ENCODE measurements at places on chromosomes 13 and 19.
A peak's percentile ranks its signal among the peaks of the same experiment; 100 is the strongest.

- DNase-seq, result no peak
These were observed 16.5 kb upstream of the ERCC1 start for GRCh38 chr19:45440259-45440638.

- no peak for DNase-seq
These were observed 49.6 kb downstream of the MYO9B start for GRCh38 chr19:17125062-17125727.

- DNase-seq, result no peak
These were observed 420.5 kb downstream of the FGF9 start for GRCh38 chr13:22091222-22091970.

DNA sequence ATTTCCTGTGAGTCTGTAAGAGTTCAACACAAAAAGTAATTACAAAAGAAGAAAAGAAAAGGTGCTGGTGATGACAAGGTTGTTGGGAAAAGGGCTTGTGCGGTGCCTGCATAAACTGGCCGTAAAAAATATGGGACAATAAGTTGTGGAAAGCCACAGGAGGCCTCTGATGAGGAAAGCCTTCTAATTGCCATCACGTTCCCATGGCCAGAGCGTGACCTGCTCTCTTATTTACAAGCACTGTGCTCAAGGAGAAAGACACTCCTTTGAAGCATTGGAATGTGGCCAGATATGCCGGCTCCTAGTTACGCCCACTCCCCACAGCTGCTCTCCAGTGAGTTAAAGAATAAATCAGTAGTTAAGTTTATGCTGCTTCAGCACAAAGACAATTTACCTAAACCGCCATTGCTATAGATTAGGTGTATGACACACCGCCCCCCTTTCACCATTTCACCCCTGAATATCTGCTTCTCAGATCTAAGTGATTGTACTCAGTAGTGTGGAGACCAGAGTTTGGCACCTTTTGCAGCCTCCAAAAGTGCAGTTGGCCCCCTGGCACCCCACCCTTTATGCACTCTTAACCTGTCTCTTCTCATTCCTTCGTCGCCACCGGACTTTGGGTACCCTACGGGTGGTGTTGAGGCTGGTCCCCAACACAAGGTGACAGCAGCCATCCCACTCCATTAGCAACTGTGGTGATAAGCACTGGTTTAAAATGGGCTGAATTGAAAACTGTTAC, 8.1 kb upstream of the PGLYRP1 start:
- DNase-seq, result no peak

DNA sequence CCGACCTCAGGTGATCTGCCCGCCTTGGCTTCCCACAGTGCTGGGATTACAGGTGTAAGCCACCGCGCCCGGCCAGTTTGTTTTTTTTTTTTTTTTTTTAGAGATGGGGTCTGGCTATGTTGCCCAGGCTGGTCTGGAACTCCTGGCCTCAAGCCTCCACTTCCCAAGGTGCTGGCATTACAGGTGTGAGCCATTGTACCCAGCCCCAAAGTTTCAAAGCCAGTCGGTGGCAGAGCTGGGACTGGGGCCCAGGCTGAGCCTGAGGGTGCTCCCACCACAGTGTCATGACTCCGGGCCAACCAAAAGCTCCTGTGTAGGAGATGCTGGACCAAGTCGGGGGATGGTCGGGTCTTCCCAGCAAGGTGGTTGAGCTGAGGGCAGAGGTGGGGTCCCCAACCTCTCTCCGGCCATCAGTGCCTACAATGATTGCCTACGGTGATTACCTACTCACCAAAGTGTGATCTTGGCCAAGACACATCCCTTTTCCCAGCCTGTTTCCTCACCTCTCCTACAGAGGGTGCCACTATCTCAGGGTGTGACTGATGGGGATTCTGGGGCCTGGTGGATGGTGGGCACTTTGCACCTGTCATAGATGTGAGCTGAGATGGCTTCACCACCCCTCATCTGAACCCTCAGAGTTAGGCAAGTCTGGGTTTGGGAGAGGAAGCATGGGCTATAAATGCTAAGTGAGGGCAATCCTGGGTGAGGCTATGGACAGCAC, 5.9 kb upstream of the SAMD1 start:
- no peak for DNase-seq

DNA sequence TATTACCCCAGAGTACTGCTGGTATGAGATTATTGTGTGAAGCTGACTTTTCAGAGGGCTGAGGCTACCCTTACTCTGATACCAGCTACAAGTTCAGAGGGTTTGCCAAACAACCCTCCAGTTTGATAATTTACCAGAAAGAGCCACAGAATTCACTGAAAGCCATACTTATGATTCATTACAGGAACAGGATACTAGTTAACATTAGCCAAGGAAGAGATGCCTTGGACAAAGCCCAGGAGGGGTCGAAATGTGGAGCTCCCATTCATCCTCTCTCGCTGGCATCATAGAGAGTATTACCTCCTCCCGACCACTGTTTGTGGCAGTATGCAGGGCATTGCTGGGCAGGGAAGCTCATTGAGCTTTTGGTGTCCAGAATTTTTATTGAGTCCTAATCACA, 364.3 kb downstream of the KCNRG start:
- no peak for DNase-seq

DNA sequence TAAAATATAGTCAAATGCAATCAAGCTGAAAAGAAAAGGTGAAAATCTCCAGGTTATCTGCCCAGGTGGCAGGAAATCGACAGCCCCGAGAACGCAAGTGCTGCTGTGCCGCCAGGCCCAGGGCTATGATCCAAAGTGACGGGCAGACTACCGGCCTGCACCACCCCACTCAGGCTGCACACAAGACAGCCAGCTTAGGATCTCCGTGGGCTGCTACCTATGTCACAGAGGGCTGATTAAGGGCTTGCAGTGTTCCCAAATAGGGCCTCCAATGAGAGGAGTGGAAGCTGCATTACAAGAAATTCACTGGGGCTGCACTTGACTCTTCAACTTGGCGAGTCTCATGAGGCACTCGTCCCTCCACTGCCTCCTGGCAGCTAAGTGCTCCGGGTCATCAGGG, 121.8 kb downstream of the CRYL1 start:
- DNase-seq, result no peak

GRCh38 chr13:42812316-42812715, 30.9 kb downstream of the FAM216B start:
- no peak for DNase-seq

GRCh38 chr19:19026299-19026971, 6.9 kb downstream of the SUGP2 start:
- no peak for DNase-seq

- DNase-seq, result no peak
These were observed 5.6 kb downstream of the GFY start for GRCh38 chr19:49430678-49431329.

DNA sequence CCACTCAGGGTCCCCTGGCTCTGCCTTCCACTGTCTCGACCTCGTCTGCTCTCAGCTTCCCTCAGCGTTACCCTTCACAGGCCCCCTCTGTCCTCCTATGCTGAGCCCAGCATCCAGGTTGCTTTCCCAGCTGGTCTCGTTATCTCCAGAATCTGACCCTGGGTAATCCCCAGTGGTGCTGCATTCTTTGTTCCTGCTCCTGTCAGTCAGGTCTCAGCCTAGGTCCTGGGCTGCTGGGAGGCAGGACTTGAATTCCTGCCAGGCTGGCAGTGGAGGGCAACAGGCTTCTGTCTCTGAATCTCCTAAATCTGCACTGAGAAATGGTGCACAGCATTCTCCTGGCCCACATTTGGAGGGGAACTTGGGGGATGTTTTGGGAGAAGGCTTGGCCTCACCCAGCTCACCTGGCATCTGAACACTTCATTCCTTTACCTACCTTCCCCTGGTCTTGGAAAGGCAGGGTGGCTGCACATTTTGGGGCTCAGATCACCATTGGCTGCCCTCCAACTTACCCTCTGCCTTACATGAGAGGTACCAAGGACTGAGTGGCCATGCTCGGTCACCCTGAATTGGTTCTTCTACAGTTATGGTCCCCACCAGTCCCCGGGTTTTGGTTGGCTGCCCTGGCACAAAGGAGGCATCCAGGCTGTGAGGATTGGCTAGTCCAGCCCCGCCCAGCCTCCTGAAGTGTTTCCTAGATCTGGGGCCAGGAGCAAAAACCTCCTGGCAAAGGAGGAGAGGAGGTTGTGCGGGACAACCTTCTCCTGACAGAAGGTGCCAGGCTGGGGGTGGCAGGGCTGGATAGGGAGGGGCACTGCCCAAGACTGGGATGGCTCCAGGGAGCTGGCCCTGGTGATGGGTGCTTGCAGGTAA, at the start of gene CYP4F8:
TSS of gene CYP4F8 (plus strand) at position 712 of the 873 bp plus-strand sequence. CDS start 399 bp downstream, outside the sequence.
- DNase-seq, result no peak

- no peak for DNase-seq
These were observed 4.8 kb upstream of the ZNF439 start for GRCh38 chr19:11843722-11844121.

- no peak for DNase-seq
These were observed 14.4 kb upstream of the CYP2B6 start for GRCh38 chr19:40976724-40977123.

GRCh38 chr19:3710265-3710812, 2.2 kb downstream of the TJP3 start:
- DNase-seq, result peak; percentile 70

DNA sequence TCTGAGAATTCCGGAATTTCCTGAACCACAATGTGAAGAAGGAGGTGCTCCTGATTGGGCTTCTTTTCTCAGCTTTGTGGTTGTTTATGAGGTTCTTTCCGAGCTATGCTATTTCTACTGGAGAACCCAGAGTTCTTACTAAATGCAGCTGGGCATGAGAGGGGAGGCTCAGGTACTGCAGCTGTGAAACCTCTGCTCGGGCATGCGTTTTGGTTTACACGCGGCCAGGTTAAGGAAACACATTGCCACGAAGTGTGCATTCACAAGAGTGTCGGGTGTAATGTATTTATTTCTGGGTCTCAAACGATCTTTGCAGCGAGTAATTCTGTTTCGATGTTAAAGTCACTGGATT, 661 bp upstream of the MIR17HG start:
- DNase-seq, result peak; percentile 20

DNA sequence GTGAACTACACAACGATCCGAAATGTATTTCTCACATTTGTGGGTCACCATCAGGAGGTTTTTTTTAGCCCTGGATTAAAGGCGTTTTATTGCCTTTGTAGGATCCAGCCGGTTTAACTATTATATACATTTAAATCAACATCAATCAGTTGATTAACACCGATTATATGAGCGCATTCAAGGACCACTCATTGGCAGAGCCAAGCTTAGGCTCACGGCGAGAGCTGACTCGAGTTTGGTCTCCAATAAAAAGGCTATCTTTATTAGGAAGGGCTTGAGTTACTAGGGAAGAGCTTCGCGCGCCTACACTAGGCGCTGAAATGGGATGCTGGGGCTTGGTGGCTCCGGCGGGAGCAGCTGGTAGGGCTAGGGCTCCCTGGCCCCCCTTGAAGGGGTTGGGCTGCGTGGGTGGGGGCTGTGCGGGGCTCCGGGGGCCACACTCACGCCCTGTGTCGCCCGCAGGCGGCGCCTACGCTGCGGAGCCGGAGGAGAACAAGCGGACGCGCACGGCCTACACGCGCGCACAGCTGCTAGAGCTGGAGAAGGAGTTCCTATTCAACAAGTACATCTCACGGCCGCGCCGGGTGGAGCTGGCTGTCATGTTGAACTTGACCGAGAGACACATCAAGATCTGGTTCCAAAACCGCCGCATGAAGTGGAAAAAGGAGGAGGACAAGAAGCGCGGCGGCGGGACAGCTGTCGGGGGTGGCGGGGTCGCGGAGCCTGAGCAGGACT, 4.2 kb downstream of the PDX1 start:
- DNase-seq, result no peak

DNA sequence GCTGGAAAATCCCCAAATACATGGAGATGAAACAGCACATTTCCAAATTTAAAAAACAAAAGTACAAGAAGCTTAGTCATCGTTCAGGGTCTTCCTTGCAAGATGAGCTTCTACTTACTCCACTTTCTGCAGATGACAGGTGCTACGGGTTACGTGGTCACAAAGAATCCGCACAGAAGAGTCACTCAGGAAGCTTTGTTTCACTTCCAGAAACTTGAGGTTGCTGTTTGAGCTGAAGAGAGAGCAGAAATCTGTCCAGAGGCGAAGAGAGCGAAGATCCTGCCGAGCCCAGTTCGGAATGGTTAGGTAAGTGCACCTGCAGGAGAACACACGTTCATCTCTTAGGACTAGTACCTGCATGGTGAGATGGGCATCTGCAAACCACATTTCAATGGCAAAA, 9.4 kb downstream of the NLRP7 start:
- DNase-seq, result no peak

DNA sequence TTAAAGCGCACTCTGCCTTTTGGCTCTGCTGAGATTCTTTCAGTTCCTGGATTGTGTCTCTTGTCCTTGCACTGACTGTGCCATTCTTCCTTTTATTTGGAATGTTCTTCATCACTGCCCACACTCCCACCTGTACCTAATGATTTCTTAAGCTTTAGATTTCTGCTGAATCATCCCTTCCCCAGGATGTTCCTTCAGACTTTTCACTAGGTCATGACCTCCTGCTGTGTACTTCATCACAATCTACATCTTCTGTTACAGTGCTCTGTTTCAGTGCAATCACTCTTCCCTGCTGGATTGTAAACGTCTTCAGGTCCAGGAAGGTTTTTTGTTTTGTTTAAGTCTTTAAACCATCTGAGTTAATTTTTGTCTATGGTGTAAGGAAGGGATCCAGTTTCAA, 281.0 kb downstream of the ATP8A2 start:
- no peak for DNase-seq

GRCh38 chr13:112343591-112343990, 32.6 kb upstream of the SPACA7 start:
- no peak for DNase-seq

- no peak for DNase-seq
These were observed 6.8 kb downstream of the KATNAL1 start for GRCh38 chr13:30300596-30300995.

- DNase-seq, result peak; percentile 94
These were observed at the start of gene ZNF229 for GRCh38 chr19:44447916-44448674. Gene ZNF229 (minus strand): TSS chr19:44448472. CDS start chr19:44442847, 5,625 bp downstream.

- no peak for DNase-seq
These were observed 198.0 kb downstream of the UQCRFS1 start for GRCh38 chr19:29014857-29015436.

- DNase-seq, result no peak
These were observed 110.1 kb upstream of the UQCRFS1 start for GRCh38 chr19:29323021-29323430.

DNA sequence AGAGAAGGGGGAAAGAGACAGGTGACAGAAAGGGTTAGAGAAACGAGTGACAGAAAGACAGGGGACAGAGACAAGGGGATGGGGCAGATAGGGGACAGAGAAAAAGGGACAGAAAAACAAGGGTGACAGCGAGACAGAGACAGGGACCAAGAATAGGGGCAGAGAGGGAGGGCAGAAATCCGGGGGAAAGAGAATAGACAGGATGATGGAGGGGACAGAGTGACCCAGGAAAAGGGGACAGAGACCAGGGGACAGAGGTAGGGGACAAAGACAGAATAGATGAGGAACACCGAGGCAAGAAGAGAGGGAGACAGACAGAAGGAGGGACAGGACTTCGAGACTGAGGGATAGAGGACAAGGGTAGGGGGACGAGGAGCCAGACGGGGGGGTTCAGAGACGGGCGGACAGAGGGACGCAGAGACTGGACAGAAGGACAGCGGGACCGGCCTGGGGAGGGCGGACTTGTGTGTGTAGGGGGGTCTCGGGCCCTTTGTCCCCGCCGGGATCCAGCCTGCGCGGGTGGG, 593 bp downstream of the CADM4 start:
- no peak for DNase-seq

All from left cardiac atrium (tissue), 4 donors.